ENCODE measurements at places on chromosomes 11 and 22. TPM values are rescaled to one million over a fixed set of nuclear protein-coding genes. Genes with fewer than 3 reads are reported as not detected.

The CACNA1I gene
- total RNA-seq, result 0.07 TPM

The NPAS4 gene
- total RNA-seq, result not detected

The MS4A2 gene
- total RNA-seq, result not detected

The TKFC gene
- total RNA-seq, result 35.8 TPM

The LTO1 gene
- total RNA-seq, result 11.4 TPM

The ZDHHC5 gene
- 50.7 TPM for total RNA-seq

The MMP27 gene
- not detected for total RNA-seq

The MMP13 gene
- 2.3 TPM for total RNA-seq

The RELA gene
- 68.3 TPM for total RNA-seq

The FAT3 gene
- under 0.01 TPM for total RNA-seq

The VSIG2 gene
- 0.63 TPM for total RNA-seq

The OR8D1 gene
- not detected for total RNA-seq

The SMTNL1 gene
- total RNA-seq, result not detected

The LINC01488 gene
- not detected for total RNA-seq

The DAGLA gene
- 0.09 TPM for total RNA-seq

The ANO3 gene
- 0.07 TPM for total RNA-seq

The DBX1 gene
- total RNA-seq, result not detected

The APOBEC3H gene
- total RNA-seq, result not detected

The RGL4 gene
- total RNA-seq, result not detected

The OR4D5 gene
- not detected for total RNA-seq

The KLHL22 gene
- 9.8 TPM for total RNA-seq

The MLC1 gene
- 0.37 TPM for total RNA-seq

The FGF3 gene
- not detected for total RNA-seq

The FREY1 gene
- total RNA-seq, result 0.21 TPM

The PHRF1 gene
- total RNA-seq, result 26.3 TPM

The SLC22A8 gene
- not detected for total RNA-seq

The NEFH gene
- 3.6 TPM for total RNA-seq

The SCT gene
- total RNA-seq, result not detected

The RAC2 gene
- 90.1 TPM for total RNA-seq

The ELMOD1 gene
- not detected for total RNA-seq

The CAVIN3 gene
- 187 TPM for total RNA-seq

The PHLDB1 gene
- 51.1 TPM for total RNA-seq

The SYVN1 gene
- 18.1 TPM for total RNA-seq

The HPS4 gene
- 25.8 TPM for total RNA-seq

The OR51B5 gene
- not detected for total RNA-seq

The APOBEC3A gene
- total RNA-seq, result not detected

The C22orf15 gene
- total RNA-seq, result 0.35 TPM

The SCN4B gene
- total RNA-seq, result 1.6 TPM

The SLC17A6 gene
- total RNA-seq, result not detected

The MRGPRX4 gene
- total RNA-seq, result not detected

The STX5 gene
- total RNA-seq, result 25.3 TPM

The SGSM1 gene
- not detected for total RNA-seq

The HMOX1 gene
- 1.4 TPM for total RNA-seq

The MAPK8IP2 gene
- total RNA-seq, result 0.65 TPM

The TIMP3 gene
- total RNA-seq, result 43.9 TPM

The NRIP3 gene
- 1.8 TPM for total RNA-seq

The MFNG gene
- total RNA-seq, result 2.0 TPM

The CD3G gene
- total RNA-seq, result not detected

The HTR3A gene
- total RNA-seq, result not detected

The BRSK2 gene
- 0.28 TPM for total RNA-seq

The CHADL gene
- 3.9 TPM for total RNA-seq

Measured in airway epithelial cell (primary cell).